Spleen (tissue), 13 donors: ENCODE measurements at places on chromosomes 3 and 15. TPM values are rescaled to one million over a fixed set of nuclear protein-coding genes. Genes with fewer than 3 reads are reported as not detected.

Gene PLCH1
- 0.03 TPM for polyA plus RNA-seq

Gene TLR9
- not detected for polyA plus RNA-seq

Gene C2CD4A
- polyA plus RNA-seq = 0.04 TPM

Gene EPHB3
- 0.98 TPM for polyA plus RNA-seq

Gene BRK1
- polyA plus RNA-seq = 215 TPM

DNA sequence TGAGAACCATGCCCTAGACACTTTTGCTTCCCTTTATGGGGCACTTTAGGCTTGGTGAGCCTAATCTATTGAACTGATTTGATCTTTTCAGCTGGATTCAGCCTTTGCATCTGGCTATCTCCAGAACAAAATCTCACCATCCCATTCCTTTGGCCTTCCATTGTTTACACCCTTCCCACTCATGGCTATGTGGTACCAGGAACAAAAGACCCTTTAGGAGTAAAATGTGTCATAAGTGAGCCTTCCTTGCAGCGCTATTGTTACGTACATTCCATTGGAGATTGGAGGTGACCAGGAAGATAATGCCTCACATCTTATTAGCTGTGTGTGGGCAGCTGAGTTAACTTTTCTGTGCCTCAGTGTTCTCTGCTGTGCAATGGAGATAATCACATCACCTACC lies 188.4 kb downstream of the SATB1 start:
- no peak for DNase-seq

- no peak for DNase-seq
These were observed at the start of gene PRR23A for GRCh38 chr3:139006051-139006716. TSS of gene PRR23A (minus strand) at chr3:139006268. CDS start at chr3:139006268, 0 bp downstream.

- no peak for DNase-seq
These were observed 40.1 kb upstream of the EPHB1 start for GRCh38 chr3:134754768-134755559.
